ENCODE measurements at places on chromosomes 5 and 9.

- no peak for DNase-seq
Measured at GRCh38 chr9:94882966-94883641, 156.6 kb downstream of the AOPEP start.

- no peak for DNase-seq
Measured at GRCh38 chr9:111094433-111094924, 56.2 kb upstream of the LPAR1 start.

DNA sequence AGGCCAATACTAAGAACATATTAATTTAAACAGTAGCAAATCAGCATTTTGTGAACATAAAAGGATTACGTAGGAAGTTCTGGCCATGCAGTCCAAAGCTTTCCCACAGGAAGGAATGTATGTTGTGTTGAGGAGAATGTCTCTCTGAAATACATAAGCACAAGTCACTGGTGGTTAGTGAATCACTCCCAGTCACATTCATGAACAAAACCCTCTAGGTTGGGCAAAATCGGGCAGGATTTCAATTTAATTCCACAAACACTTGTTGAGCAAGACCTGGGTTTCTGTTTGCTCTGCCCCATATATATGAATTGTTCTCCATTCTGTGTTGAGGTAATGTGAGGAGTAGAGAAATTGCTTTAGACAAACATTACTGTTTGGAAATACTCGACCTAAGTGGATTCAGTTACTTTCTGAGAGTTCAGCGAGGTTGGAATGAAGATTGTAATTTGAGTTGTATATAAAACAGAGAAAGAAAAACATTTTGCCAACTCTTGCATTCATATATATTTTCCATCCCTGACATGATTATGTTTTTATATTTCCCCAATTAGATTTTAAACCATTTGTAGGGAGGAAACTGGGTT lies 127.6 kb upstream of the RPS23 start:
- DNase-seq: no peak

- DNase-seq: no peak
Measured at GRCh38 chr9:100580257-100580656, 2.4 kb downstream of the CAVIN4 start.

DNA sequence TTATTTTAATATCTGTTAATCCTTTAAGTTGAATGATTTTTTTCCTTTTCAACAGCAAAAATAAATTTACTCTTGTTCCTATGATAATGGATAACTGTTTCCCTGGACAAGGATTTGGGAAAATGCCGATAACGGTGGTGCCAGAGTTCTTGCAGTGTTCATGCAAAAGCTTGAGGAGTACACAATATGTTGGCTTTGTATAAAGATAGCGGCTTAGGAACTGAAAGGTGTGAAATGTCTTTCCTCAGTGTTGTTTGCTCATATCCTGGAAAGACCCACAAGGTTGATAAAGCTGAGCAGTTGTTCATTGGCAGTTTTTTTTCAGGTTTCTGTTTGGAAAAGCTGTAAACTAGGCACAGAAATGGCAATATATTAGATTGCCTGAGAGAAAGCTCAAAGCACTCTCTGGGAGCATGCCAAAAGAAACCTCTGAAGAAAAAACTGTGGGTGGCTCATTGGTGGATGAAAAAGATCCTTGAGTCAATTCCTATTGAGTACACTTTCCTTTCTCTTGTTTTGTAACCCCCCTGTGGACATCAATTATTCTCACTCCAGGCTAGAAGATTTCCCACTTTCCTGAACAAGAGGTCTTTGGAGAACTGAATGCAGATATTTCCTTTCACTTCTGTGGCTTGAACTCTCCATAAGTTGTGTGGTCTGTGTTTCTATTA lies 117.2 kb upstream of the RGMB start:
- DNase-seq: no peak

- no peak for DNase-seq
Measured at GRCh38 chr5:11527652-11528349, 376.4 kb downstream of the CTNND2 start.

DNA sequence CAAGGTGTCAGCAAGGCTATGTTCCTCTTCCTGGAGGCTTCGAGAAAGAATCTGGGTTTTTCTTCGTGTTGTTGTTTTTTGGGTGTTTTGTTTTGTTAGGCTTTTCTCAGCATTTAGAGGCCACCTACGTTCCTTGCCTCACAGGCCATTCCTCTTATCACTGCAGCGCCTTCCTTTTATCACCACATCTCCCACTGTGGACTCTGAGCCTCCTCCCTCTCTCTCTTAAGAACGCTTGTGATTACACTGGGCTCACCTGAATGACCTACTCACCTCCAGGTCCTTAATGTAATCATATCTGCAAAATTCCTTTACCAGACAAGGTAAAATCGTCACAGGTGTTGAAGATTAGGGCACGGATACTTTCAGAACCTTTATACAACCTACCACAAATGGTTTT lies 340.8 kb downstream of the DTWD2 start:
- no peak for DNase-seq

DNA sequence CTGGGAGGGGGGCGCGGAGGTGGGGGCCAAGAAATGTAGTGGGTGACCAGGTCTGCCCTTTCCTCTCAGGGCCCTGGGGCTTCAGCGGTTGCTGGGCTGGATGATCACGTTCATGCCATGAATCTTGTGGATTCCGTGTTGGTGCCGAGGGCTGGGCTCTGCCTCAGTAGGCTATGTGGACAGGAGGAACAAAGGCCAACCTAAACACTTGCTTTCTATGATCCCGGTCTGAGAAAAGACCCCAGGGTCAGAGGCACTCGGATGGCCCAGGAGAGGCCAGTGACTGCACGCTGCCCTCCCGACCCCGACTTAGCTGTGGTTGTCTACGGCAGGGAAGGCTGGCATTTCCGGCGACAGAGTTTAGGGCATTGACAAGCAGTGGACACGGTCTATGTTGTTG lies 26.6 kb downstream of the PHF2 start:
- no peak for DNase-seq
